PC-3 (cell line): ENCODE measurements at places on chromosomes 2 and 18. TPM values are rescaled to one million over a fixed set of nuclear protein-coding genes. Genes with fewer than 3 reads are reported as not detected.

Gene ASIC4
- 0.11 TPM in 1 of 2 replicates, not detected in the other for total RNA-seq

Gene CERKL
- 0.92 and 0.98 TPM in 2 replicates for total RNA-seq

GRCh38 chr2:169065422-169065821, 3.9 kb upstream of the DHRS9 start:
- peak; percentile 30 for DNase-seq

GRCh38 chr2:175362331-175362730, 180.8 kb upstream of the ATP5MC3 start:
- DNase-seq = no peak

DNA sequence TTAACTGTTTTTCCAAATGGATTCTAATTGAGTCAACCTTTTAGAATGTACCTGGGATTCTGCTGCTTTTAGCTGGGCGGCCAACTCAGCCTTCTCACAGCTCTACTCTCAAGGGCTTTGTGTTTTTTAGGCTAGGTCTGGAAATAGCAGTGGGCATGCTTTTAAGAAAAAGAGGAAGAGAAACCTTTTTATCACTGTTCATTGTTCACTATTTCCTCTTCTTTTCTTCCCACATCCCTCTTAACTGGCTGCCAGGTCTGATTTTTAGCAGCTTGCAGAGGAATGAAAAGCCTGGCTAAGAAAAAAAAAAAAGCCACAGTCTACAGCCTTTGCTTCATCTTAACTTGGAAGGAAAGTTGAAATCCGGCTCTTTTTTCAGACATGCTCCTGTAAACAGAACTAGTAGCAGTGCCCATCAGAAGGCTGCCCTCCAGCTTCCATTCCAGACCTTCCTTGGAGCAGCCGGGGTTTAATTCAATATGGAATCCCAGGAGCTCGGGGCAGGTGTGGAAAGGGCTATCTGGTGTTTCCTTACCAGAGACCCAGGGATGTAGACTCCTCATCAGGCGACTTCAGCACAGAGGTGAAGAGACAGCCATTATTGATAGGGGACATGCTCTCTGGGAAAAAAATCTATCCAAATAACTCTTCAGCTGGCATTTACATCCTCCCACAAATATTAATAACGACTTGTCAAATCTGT, 230.7 kb downstream of the MYO3B start:
- no peak for DNase-seq

Gene ZNF396
- 0.40 and 0.95 TPM in 2 replicates for total RNA-seq

Gene RBKS
- 1.8 and 2.6 TPM in 2 replicates for total RNA-seq
